Amniotic epithelial cell (primary cell): ENCODE measurements at places on chromosomes 2 and 18.

- DNase-seq, result no peak
Observed at GRCh38 chr2:31227110-31227509, 6.8 kb upstream of the EHD3 start.

DNA sequence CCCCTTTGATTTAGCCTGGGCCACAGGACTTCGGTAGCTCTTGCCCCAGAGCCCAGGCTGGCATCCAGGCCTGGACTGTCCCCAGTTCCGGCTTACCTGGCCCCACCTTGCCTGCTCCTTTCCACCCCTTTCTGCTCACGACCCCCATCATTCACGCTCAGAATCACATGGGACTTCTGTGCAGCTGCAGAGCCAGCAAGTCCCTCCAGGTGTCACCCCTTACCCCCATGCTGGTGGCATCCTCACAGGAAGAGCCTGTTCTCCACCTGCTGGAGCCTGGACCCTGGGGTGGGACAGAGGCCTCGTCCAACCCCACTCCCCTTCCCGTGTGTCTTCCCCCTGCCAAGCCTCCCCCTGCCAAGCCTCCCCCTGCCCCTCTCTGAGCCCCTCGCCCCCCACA lies 7.9 kb upstream of the KCNIP3 start:
- DNase-seq, result no peak

GRCh38 chr2:230068016-230068650 lies 591 bp downstream of the SLC16A14 start:
- no peak for DNase-seq

- DNase-seq, result no peak
Observed at GRCh38 chr18:26642440-26643348, 94.3 kb upstream of the KCTD1 start.

- no peak for DNase-seq
Observed at GRCh38 chr18:1463981-1464380, 559.3 kb downstream of the ADCYAP1 start.

DNA sequence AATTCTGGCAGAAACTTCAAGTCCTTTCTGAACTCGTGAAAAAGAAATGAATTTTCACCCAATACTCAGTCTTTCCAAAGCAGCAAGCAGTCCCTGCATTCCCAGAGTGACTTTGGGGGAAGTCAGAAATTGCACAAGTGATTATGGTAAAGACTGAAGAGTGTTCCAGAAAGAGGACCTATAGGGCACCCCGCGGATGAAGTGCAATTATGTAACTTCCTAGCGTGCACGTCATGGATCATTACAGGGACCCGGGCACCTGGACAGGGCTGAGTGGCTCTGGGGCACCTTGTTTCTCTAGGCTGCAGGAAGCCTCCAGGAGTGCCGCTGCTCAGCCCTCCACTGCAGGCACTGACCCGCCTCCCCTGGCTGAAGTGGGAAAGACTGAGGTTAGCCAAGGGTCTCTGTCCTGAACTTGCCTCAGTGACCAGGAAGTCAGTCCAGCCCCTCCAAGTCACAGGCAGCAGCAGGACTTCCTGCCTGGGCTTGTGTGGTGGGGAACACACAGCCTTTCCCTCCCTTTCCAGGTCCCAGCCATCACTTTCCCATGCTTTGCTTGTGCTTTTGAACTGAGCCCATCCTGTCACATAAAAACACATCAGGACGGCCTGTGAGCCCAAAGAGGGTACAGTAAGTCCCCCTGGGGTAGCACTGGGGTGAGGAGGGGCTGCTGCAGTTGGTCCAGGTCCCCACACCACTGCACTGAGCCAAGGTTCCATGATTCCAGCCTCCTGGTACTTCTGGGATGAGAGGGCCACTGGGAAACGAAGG lies 19.8 kb downstream of the TMEM185B start:
- no peak for DNase-seq

- no peak for DNase-seq
Observed at GRCh38 chr18:76571689-76572088, 76.6 kb upstream of the ZNF516 start.

GRCh38 chr2:186256540-186256939 lies 229.5 kb upstream of the ZC3H15 start:
- DNase-seq, result peak; percentile 54

- DNase-seq, result peak; percentile 36
Observed at GRCh38 chr2:159855557-159856061, 57.6 kb upstream of the CD302 start.

DNA sequence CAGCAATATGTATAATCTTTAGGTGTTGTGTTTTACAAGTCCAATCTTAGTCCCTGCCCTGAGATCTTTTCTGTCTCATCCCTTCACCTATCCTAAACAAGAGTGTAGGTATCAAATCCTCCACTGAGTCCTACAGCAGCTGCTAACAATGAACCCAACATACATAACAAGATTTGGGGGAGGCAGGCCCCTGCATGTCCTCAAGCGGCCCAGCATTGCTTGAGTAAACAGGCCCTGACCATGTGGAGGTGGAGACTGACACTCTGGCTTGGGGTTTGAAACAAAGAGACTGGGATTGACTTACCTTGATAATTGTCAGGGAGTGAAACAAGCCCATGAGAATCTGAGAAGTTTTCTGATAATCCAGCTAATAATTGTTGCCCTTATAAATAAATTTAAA lies 213.4 kb downstream of the STK39 start:
- no peak for DNase-seq

DNA sequence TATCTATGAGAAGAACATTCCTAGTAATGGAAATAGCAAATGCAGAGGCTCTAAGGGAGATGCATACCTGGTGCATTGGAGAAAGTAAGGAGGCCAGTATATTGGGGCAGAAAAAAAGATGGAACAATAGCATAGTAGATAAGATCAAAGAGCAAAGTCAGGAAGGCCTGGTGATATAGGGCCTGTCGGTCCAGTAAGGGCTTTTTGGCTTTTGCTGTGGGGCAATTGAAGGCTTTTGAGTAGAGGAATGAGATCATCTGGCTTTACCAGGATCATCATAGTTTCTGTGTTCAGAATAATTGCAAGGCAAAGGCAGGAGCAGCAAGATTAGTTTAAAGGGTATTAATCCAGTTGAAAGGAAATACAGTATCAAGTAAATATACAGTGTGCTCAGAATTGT lies 111.8 kb downstream of the EHBP1 start:
- no peak for DNase-seq

DNA sequence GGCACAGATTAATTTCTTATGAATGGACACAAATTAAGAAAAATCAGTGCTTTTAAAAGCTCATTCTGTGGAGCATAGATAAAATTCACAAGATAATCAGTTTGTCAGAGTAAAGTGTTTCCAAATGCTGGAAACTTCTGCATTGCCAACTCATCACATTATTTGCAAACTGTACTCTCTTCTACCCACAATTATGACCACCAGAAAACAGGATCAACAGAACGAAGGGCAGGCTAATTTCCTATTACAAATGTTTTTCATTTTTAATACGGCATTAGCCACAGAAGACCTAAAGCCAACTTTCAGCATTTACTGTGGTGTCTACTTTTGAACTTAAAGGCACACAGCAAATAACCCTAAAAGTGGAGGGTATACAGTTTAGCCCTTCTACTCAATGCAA lies 6.0 kb downstream of the IRS1 start:
- peak; percentile 52 for DNase-seq

DNA sequence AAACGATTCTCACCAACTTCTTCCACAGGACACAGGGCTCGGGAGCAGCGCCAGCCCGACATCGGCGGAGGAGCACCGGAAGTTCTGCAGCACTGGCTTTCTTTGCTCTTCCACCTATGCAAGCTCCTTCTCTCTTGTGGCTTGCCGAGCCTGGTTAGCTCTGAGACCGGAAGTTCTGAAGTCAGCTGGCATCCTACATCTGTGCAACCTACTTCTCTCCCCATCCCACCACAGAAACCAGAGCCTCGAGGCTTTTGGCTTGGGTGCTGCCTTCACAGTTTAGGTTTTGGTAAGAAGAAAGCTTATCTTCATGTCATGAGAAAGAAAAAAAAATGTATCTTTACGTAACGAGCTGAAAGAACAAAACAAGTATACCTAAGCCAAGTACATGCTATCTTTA lies 111.7 kb downstream of the ANKRD44 start:
- DNase-seq, result no peak

- DNase-seq, result no peak
Observed at GRCh38 chr2:216752855-216753505, 57.6 kb upstream of the IGFBP5 start.
